ENCODE measurements at places on chromosomes 2 and 18.

DNA sequence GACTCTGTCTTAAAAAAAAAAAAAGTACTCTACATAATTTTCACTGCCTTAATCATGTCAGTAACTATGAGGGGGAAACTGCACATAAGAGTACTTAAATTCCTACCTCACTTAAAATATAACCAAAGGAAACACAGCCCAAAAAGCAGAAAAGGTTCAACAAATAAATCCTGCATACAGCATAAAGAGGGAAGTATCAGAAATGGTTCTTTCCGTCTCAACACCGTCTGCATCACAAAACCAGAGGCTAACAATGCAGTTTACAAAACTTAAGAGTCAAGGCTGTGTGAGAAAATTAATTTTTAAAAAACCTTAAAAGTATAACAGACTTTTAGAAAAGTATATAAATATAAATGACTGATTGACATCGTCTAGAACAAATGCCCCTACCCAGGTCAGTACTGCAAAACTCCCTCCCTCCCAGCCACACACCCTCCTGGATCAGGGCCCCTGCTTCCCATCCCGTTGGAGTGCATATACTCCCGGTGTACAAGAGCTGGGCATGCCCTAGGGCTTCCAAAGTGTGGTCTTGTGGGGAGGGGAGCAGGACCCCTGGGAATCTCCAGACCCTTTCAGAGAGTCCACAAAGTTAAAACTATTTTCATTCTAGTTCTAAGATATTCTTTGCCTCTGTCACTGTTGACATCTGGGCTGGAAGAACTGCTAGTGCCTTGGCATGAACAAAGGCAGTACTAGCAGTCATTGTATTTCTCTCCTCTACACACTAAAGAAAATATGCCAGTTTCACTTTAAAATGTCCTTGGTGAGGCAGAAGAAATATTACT, 67.0 kb upstream of the SERTAD2 start:
- DNase-seq = no peak

DNA sequence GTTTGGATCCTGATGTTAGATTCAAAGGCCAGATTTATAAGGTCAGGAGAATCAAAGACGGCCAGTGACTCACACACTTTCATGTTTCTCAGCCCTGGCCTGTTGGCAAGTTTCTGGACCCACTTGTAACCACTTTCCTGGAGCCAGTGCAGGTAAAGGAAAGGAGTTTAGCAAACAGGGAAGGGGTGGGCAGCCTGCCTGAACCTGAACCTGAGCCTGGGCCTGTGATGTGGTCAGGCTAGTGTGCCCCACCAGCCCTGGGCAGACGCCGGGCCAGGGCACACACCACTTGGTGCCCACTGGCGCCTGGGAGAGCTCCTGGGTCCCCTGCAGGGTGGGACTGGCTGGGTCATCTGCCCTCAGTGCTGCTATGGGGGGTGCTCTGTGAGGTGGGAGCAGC, 100.5 kb upstream of the SPRED2 start:
- DNase-seq = no peak

DNA sequence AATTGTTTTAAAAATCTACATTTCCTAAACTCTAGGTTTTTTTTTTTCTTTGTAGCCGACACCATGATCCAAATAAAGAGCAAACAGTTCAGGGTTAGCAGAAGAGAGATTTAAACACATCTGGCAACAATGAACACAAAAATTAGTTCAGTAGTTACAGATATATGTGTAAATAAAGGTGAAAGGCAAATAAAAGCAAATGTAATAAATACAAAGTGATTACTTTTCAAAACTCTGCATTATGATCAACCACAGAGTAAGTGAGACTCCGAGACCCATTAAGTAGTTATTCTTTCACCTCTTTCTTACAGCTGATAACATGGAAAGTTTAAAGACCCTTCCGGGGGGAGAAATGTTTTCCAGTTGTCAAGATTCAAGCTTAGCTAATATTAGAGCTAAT, 716 bp downstream of the CALCRL start:
- DNase-seq = no peak

- DNase-seq = no peak
These were observed 72.0 kb downstream of the STRADB start for GRCh38 chr2:201523506-201523905.

DNA sequence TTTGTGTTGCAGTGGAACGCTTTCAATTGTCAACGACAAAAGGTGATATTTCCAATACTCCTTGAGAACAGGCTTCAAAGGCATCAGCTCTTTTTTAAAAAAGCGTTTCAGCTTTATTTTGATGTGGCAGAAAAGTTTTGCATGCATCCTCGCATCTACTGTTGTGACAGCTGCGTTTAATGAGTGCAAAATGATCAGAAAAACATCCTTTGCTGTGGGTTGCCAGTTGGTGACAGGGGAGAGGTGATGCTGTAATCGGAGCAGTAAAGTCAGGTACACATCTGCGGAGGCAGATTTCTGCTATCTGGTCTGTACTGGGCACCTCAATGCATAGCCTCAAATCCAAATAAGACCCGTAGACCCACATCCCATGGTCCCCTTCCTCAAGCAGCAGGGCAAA, 91.9 kb upstream of the POU3F3 start:
- DNase-seq = no peak

DNA sequence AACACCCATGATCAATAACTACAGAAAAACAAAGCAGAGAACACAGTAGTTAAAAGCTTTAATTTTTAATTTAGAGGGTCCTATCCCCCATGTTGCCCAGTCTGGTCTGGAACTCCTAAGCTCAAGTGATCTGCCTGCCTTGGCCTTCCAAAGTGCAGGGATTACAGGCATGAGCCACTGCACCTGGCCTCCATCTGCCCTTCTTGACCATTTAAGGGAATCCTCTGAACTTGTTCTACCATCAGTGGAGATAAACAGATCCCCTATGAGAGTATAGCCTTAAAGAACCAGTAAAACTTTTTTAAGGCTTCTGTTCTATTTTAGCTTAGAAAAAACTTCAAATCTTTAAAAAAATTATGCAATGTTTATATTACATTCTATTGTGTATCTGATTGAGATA, 13.5 kb upstream of the ATP5MC3 start:
- DNase-seq = no peak

DNA sequence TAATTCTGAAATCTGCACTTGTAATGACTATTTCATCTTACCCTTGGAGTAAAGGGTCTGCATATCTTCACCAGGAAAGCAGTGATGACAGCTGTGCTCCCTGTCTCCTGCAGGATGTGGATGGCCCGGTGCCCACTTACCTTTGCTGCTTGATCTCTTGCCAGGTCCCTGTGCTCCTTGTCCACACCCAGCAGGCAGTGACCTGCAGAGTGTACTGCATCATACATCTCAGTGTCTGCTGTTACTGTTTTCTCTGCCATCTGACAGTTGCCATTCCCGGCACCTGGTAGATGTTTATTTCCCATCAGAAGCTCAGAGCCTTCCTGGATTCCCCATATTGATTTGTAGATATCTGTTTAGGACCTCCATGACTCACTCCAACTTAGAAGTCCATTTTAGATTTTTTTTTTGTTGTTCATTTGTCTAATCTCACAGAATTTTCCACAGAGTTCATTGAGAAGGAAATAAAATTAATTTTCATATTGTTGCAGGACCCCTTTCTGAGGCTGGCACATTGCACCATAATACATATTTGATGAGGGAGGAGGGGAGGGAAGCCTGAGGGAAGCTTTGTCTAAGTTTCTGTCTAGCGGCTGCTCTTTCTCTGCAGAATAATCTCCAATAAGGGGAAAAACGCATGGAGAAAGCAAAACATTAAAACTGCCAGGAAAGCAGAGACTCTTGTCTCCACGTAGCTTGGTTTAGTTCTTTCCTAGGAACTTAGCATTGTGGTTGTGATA, 697.5 kb upstream of the RAB6C start:
- DNase-seq = no peak

DNA sequence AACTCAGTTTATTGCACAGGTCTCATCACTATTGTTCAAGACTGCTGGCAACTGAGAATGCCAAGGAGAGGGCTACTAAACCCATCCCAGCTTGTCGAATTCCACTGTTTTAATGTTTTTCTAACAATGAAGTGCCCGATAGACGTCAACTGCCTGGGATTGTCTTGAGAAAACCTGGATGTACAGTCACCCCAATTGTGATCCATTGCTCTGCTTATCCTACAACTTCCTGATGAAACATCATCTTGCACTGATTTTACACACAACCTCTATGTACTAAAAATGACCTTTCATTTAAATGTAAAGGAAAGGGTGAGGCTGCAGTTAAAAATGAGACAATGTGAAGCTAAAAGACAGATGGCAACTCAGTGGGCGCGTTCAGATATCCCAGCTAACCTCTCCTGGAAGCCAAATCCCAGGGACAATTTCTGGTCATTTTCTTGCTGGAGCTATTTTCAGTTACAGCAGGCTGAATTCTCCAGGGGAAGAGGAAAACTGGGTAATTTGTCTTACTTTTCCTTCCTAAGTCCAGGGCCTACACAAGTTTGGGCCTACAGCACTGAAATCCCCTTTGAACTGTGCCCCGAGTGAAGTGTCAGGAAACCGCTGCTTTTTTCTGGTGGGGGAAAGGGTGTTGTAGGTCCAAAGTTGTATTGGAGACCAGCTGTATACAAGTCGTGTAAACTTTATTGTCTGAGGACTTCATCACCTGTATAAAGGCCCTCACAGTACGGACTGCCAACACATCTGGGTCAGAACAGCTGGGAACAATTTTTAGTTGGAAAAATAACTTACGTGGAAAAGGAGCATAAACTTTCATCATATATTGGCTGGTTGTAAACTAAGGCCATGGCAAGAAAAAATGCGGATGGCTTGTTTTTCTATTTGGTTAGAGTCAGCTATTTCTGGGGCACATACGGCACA, 68.9 kb upstream of the LTBP1 start:
- DNase-seq = no peak

DNA sequence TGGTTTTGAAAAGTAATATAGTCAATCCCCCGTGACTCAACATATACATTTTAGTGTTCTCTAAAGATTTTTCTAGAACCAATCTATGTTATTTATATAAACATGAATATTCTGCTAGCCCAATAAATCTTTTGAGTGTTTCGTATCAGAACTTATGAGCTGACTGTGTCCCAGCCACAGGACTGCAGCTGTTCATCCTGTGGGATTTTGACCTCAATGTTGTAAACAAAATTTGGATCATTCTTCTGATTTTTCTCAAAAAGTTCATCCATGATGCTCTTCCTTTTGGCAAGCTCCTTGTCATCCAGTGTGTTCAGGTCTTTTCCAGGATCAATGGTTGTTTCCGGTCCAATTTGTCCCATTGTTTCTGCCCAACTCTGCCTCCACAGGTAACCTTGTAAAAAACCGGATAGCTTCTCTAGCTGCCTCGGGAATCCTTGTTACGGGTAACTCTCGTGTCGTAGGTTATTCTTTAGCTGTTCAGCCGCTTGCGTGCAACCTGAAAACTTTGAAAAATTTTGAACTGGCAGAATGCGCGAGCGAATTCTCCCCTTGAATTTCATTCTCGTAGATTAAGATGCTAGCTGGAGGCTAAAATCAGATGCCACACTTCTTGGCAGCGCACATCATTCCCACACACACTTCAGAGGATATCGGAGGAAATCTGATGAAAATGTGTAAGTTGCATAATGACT, 195.2 kb downstream of the SH3BP4 start:
- DNase-seq = no peak

DNA sequence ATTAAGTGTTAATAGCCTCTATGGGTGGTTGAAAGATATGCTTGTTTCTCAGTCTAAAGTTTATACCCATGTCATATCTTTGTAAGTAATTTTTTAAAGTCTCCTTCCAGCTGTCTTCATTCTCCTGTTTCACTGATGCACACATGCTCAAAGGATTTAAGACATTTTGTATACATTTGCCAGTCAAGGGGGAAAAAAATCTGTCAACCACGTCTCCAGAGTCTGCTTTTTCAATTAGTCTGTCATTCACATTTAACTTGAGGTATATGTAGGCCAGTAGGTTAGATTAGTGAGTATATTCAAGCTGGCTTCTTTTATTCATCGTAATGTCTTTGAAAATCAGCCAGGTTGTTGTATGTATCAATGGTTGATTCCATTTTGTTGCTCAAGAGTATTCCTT, 193.5 kb downstream of the MCFD2 start:
- no peak for DNase-seq

DNA sequence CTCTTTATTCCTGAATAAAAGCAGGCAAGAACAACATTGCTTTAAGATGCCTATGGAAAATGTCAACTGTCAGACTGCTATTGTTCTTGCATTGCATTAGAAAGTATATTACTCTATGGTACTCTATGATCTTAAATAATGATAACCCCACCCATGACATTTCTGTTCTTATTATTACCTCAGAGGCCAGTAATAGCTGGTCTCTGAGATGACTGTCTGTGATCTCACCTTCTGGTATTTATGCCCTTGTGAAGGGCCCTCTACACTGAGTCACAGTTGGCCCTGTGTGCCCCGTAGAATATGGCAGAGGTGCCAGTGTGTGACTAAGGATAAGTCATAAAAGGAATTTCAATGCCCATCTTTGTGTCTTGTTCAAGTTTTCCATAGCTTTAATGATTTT, 61.0 kb downstream of the SPP2 start:
- no peak for DNase-seq

DNA sequence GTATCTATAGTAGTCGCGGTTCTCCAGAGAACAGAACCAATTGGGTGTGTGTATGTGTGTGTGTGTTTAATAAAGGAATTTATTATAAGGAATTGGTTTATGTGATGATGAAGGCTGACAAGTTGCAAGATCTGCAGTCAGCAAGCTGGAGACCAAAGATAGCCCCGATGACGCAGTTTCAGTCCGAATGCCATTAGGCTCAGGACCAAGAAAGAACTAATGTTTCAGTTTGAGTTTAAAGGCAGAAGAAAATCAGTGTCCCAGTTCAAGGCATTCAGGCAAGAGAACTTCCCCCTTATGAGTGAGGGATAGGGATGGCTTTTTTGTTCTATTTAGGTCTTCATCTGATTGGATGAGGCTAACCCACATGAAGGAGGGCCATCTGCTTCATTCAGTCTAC, 221.6 kb downstream of the HNMT start:
- DNase-seq = no peak

GRCh38 chr2:74740741-74741431, 86.8 kb downstream of the SEMA4F start:
- no peak for DNase-seq

- no peak for DNase-seq
These were observed 47.9 kb upstream of the MAPRE2 start for GRCh38 chr18:34993289-34993688.
